ENCODE measurements at places on chromosomes 3 and 15.
A peak's percentile ranks its signal among the peaks of the same experiment; 100 is the strongest.

- DNase-seq, result no peak
Measured at GRCh38 chr15:38267421-38268022, 14.9 kb downstream of the SPRED1 start.

GRCh38 chr3:131543714-131544113, 40.9 kb upstream of the MRPL3 start:
- DNase-seq, result peak; percentile 41

GRCh38 chr3:183006396-183007002, 26.2 kb upstream of the DCUN1D1 start:
- DNase-seq, result no peak

DNA sequence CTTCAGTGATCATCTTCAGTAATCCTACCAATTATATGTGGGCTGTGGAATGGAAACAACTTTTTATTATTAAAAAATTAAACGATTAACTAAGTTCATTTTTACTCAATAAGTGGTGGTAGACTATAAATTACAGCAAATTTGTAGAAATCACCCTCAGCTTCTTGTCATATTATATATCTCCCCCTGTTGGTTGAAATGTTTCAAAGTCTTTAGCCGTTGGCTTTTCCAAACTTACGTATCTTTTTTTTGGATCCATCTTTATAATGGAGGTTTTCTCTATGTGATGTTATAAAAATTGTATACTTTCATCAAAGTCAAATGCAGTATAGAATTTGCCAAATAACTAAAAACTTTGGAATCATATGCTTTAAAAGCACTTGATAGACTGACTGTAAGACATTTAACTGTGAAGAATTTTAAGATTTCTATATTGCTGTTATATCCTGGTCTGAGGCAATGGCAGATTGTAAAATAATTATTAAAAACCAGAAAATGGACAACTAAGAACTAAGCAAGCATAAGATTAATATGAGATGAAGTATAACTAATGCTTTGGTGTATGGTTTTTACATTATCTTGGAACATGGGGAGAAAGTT, 44.7 kb downstream of the ATP11B start:
- DNase-seq, result no peak

- DNase-seq, result no peak
Measured at GRCh38 chr15:65783872-65784271, 8.2 kb downstream of the DENND4A start.

DNA sequence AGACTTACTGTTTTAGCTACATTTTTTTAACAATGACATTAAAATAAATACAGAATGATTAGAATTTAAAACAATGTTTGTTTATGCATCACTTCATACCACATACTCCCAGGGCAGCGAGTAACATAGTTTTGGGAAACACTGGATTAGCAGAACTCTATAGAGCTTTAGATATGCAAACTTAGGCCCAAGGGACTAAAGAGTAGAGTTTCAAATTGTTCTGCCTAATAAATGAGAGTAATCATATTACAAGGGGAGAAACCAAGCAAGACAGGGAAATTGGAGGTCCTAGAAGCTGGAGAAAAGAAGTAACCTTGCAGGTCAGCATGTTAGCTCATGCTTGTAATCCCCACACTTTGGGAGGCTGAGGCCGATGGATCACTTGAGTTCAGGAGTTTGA, 3.6 kb upstream of the DAZL start:
- DNase-seq, result no peak

DNA sequence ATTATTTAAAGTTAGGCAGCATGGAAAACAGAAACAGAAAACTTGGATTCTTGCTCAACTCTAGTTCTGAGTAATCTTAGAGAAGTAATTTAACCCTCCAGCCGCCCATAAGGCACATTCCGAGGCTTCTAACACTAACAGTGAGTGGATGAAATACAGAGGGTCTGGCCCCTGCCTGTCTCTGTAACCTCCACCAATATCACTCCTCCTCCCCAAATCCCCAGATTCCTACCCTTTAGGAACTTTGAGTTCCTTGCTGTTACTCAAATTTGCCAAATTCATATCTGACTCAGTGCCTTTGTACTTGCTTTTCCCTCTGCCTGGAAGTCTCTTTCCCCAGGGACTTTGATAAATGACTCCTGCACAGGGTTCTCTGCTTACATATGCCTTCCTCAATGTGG, 112.5 kb upstream of the TGFBR2 start:
- DNase-seq, result no peak

GRCh38 chr3:32224016-32224516, 14.4 kb upstream of the CMTM8 start:
- no peak for DNase-seq

GRCh38 chr3:174020156-174020555, 622.6 kb downstream of the NLGN1 start:
- DNase-seq, result no peak

DNA sequence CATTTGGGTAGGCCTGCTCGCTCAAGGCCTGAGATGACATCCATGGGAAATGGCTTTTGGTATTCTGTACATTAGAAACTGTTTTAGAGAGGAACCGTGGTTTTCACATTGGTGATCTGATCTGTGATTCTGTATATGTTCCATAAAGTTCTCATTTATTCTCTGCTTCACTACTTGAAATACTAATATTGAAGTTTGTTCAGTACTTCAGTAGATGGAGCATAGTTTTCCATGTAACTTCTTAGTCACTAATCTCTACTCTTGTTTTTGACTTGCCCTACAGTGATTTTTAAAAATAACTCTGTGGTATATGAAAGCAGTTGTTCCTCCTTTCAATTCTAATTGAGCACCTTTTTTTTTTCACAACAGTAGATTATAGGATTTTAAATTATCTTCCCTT, 66.5 kb downstream of the MBNL1 start:
- DNase-seq, result no peak

DNA sequence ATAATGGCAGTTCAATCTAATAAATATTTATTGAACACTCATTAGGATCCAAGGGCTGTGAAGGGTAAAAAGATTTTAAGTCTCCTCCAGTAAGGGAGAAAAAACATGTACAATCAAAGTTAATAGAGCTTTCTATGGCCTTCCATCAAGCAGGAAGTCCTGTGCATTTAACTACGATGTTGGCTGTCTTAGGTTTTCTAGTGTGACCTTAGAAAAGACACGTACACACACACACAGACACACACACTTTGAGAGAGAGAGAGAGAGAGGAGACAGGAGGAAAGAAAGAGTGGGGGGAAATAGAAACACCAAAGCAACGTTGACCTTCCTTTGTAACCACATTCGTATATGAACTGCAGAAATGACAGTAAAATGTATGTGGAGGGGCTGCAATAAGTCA, 126.1 kb upstream of the TMC3 start:
- DNase-seq, result no peak

DNA sequence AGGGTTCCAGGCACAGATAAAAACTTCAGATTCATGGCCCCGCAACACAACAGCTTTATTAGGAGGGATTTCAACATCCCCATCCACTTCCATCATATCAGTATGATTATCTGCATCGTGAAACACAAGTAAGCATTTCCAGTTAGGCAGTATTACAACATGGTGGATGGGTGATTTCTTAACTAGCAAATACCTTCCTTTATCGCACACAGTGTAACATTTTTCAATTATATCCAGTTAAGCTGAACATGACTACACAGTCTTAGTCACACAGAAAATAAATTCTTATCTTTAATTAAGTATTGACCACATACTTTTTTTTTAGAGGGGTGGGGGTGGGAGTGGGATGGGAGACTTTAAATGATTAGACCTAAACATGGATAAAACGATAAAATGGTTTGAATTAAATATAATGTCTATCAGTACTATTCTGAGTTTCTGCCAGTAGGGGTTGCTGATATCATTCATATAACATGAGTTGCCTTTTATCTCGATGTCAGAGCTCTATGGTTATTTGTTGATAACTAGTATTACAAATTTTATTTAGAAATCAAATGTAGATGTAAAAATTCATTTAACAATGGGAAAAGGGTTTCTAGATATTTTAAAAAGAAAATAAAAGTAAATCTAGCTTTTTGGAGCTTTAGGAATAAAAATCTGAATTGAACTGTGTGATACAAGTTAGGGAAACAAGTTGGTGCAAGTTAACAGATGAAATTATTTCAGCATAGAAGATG, 146.6 kb downstream of the TBL1XR1 start:
- DNase-seq, result peak; percentile 62

GRCh38 chr15:66148187-66148586, 105.4 kb downstream of the MEGF11 start:
- DNase-seq, result no peak

- DNase-seq, result no peak
Measured at GRCh38 chr15:49279521-49280456, 109.7 kb downstream of the GALK2 start.

DNA sequence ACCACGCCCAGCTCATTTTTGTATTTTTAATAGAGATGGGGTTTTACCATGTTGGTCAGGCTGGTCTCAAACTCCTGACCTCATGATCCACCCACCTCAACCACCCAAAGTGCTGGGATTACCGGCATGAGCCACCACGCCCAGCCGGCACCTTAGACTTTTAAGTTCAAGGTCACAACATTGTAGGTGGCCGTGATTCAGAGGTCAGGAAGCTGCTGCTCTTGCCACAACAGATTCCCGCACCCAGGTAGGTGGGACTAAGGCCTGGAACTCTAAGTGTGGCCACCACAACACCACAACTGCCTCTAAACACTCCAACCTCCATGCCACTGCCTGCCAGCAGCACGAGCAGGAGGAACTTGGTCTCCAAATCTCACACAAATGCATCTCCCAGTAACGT, 196.8 kb downstream of the STT3B start:
- DNase-seq, result no peak
